ENCODE measurements at places on chromosomes 13 and 19.

DNA sequence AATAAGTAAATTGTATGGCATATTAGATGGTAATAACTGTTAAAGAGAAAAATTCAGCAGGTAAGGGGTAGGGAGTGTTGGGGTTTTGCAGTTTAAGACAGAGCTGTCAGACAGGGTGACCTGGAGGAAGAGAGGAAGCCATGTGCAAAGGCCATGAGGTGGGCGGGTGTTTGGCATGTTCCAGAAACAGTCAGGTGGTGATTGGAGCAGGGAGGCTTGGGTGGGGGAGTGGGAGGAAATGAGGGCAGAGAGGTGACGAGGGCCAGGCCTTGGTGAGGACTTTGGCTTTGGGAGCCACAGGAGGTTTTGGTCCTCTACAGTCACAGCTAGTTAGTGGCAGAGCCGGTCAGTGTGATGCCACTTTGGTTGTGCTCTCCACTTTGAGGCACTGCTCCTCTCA, 20.1 kb downstream of the RYR1 start:
- no peak for DNase-seq

- DNase-seq: no peak
Observed at GRCh38 chr19:6576869-6577475, 14.0 kb downstream of the CD70 start.

- DNase-seq: peak; percentile 93
Observed at GRCh38 chr13:70188567-70188966, 80.3 kb upstream of the KLHL1 start.

DNA sequence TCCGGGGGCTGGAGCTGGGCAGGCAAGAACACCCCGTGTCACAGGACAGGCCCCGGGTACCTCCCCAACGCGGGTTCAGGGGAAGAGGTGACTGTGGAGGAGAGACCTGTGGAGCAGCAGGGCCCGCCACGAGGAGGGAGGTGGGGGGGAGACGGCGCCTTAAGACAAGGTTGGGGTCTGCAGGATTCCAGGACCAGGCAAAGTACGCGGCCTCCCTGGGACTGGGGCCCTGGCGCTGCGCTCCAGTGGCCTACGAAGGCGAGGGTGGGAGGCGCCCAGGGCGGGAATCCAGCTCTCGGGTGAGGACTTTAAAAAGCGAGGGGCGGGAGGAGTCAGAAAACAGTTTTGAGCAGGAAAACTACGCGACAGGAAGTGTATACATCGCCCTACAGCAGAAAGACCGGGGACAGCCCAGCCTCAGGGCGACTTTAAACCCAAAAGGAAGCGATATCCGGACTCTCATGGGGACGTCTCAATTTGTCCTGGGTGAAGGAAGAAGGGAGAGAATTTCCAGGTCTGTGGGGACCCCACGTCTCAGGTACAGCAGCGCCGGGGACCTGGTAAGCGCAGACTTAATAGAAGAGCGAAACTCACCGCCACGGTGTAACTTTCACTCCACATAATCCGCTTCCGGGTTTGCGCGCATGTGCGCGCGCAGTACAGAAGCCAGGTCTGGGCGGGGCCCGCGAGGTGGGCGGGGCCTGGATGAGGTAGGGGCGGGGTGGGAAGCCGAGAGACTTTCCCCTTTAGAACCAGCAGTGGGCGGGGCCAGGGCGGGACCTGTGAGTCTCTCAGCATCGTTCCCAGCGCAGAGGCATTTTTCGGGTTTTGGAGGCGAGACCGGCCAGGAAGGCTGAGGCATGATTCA, at the start of gene ZNF83:
Gene ZNF83 (minus strand): TSS at position 638 of the 868 bp plus-strand sequence.
- DNase-seq: peak; percentile 77

DNA sequence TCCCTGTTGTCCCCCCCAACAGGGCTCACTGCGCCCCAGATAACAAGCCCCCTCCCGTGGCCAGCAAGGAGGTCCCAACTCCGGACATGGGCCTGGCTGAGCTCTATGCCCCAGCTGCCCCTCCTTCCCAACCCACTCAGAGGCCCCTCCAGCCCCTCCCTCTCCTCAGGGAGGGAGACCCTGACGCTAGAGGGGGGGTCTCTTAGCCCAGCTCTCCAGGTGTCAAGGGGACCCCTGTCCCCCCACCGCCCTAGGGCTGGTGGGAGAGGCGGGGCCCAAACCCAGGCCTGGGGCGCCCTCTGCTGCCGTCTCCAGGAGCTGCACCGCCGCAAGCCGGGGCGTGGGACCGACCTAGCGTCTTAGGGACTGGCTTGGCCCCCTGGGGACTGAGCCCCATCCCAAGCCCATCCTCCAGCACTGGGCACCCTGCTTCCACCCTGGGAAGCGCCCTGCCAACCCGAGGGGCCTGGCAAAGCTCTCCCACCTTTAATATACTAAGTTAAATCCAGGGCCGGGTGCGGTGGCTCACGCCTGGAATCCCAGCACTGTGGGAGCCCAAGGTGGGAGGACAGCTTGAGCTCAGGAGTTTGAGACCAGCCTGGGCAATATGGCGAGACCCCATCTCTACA, 1.4 kb downstream of the GRIN3B start:
- DNase-seq: no peak

GRCh38 chr13:90533866-90534265, 813.6 kb upstream of the MIR17HG start:
- no peak for DNase-seq

DNA sequence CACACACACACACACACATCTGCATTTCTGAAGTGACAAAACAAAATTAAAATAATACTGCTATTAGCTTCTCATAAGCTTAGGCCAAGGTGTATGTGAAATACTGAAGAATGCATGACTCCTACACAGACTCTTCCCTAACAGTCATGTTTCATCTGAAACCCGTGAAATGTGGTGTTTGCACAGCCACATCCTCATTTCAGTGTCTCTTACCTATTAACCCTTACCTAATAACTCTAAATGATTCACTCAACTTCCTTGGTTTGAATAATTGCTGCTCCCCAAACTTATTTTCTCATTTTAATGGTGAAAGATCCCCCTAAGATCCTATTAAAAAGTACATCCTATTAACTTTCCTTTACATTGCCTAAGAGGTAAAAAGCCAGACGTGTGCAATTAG, 117.6 kb downstream of the MIPEP start:
- peak; percentile 73 for DNase-seq

- DNase-seq: no peak
Observed at GRCh38 chr19:32653599-32653915, 21.4 kb downstream of the ANKRD27 start.

Measured in renal cortical epithelial cell (primary cell).